ENCODE measurements at places on chromosomes 7 and 10.

DNA sequence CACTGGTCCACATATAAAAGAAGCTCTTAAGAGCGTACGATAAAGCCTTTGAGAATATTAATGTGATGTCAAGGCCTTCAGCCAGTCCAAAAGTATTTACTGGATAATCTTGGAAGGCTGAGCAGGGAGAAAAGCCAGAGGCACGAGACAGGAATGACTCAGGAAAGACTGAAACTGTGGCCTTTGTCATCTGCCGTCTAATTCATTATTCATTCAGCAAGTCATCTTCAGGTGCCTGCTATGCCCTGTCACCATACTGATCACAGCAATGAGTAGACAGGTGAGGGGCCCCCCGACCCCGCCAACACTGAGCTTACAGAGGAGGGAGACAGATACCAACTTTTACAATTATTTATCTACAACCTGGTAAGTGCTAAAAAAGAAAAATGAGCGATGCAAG lies 78.9 kb downstream of the VOPP1 start:
- no peak for DNase-seq

DNA sequence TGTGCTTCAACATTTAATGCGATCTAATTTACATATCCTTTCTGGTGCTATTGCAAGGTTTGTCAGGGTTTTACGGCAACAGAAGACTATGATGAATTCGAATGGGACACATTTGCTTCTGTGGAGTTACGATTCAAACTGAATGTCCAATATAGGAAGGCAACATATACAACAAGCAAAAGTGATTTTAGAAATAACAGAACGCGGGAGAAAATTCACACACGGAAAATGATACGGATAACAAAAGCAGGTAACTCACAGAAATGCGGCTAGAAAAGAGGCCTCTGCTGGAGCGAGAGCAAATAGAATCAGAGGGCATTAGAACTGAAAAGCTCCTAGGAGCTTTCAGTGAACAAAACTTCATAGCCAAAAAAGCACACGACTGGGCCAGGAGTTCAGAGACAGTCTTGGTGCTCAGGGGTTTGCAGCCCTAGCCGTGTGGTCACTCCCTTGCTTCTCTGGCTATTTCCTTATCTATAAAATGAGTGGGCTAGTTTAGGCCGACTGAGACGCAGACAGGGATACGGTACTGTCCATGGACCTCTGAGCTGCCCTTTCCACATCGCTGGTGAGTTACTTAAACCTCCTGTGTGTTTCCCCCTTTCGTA lies 557 bp upstream of the TAX1BP1 start:
- no peak for DNase-seq

DNA sequence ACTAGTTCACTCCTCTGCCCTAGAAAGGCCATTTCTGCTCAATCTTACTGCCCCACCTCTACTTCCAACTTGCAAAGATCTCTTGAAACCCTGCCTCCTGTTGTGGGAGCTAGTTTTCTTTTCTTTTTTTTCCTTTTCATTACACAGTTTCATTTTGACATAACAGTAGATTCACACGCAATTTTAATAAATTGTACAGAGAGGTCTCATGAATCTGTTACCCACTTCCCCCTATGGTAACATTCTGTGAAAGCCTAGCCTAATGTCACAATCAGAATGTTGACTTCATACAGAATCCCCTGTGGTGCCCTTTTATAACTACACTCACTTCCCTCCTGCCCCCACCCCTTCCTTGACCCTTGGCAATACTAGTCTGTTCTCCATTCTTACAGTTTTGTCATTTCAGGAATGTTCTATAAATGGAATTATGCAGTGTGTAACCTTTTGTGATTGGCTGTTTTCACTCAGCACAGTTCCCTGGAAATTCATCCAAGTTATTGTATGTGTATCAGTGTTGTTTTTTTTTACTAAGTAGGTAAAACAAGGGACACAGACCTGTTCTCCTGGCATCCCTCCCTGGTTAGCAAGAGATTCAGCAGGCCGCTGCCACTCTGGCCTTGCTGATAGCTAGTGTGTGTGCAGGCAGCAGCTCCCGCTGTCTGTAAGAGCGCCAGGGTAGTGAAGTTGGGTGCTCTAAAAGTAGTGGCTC lies 21.5 kb downstream of the CHST3 start:
- no peak for DNase-seq

GRCh38 chr10:63711867-63712716 lies 190.9 kb downstream of the REEP3 start:
- no peak for DNase-seq

- DNase-seq, result no peak
Measured at GRCh38 chr7:134018306-134018705, 108.8 kb upstream of the LRGUK start.

- DNase-seq, result no peak
Measured at GRCh38 chr7:48511080-48511479, 339.8 kb downstream of the ABCA13 start.

- DNase-seq, result no peak
Measured at GRCh38 chr7:22482503-22482902, 17.5 kb downstream of the STEAP1B start.

DNA sequence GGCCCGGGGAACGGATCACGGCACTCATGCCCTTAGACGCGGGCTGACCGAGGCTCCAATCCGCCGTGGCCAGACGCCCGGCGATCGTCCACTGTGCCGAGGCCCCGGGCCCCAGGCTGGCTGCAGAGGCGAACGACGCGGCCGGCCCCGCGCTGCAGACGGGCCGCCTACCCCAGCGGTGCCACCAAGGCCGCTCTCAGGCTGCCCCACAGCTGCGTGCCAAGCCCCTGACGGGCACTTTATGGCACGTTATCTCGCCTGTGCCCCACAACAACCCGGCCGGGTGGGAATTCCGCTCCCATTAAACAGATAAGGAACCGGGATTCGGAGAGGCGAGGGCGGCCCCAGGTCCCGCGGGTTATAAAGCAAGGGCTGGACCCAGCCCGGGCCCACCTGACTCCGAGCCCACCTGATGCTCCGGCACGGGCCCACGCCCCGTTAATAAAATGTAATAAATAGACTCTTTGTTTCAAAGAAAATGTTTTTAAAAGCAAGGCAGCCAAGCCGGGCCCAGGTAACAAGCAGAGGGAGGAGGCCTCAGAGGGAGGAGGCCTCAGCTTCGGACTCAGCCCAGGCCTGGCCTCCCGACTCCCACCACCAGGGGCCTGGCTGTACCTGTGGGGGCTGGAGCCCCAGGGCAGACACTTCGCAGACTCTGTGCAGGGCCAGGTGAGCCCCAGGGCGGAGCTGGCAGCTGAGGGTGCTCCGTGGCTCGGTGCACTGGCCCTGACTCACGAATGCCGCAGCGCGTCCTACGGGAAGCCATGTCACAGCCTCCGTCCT lies 79.7 kb downstream of the FOXL3 start:
- no peak for DNase-seq

DNA sequence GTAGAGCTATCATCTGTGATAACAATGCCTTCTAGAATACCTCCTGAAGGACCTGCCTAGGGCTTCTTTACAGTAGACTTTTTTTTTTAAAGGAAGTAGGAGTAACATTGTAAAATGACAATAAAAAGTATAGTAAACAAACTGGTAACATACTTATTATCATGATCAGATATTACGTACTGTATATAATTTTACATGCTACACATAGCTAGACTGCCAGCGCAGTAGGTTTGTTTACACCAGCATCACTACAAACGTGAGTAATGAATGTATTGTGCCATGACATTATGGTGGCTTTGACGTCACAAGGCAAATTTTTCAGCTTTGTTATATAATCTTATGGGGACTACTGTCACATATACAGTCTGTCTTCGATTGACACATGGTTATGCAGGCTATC lies 15.4 kb upstream of the ZRANB1 start:
- no peak for DNase-seq

DNA sequence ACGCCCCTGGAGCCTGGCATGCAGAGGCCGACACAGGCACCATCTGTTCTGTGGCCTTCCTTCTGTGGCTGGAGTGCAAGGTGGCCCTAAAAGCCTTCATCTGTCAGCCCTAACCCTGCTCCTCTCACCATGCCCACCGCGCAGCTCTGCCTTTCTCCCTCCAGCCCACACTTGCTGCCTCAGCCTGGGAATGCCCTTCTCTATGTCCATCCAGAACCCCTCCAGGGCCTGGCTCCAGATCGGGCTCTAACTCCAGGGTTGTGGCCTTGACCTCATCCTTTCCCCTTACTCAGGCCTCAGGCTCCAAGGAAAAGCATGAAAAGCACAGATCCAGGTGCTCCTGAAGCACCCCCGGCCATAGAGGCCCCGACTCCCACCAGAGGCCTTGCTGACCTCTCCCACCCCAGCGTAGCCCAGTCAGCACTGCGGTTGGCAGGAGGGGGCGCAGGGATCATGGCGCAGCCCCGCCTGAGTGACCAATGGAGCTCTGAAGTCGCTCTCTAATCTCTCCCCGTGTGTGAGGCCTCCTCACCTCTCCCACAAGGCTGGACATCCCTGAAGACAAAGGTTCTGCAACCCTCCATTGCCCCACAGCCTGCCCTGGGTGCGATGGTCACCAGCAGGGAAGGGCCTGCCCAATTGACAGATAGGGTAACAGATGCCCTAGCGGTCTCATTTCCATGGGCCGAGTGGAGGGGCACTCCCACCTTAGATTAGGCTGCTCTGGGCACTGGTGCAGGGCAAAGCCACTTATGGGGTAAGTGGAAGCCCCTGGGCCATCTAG lies 9.2 kb downstream of the ZCCHC24 start:
- no peak for DNase-seq

DNA sequence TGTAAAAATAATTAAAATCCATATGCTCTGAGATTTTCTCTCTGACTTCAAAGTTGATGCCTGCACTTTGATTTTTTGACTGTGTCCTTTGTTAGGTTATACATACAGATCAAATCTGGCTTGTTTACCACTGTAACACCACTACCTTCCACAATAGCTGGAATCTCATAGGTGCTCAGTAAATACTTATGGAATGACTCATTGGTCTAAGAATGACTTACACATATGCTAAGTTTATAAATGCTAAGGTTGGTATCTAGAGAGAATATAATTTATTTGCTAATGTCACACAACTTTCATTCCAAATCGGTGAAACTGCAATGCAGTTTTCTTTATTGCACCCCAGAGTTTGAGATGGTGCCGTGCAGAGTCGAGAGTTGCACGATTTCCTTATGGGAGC lies 578.5 kb downstream of the SH2D4B start:
- DNase-seq, result no peak

GRCh38 chr7:101166909-101167644 lies 1.7 kb upstream of the VGF start:
- DNase-seq, result no peak

- DNase-seq, result no peak
Measured at GRCh38 chr7:17832820-17833355, 107.4 kb downstream of the SNX13 start.

- no peak for DNase-seq
Measured at GRCh38 chr10:97629289-97629688, 4.0 kb downstream of the MORN4 start.

- no peak for DNase-seq
Measured at GRCh38 chr10:17059197-17059688, 70.4 kb downstream of the CUBN start.

DNA sequence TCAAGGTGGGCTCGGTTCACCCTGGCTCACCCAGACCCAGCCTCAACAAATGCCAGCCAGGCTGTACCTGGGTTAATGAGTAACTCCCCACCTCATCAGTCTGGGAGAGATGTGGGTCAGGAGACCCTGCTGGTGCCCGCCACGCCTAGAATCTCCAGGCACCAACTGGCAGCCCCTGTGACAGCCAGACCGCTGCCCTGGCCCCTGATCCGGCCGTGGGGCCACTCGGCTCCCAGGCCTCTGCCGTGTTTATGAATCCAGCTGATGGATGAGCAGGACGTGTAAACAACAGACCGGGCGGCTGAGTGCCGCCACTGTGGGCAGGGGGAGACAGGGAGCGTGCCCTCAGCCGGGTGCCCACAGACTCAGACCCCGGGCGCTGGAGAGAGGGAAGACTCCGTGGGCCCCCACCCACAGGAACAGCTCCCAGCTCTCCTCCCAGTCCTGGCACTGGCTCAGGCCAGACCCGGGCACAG lies 34.0 kb upstream of the PDGFA start:
- no peak for DNase-seq

GRCh38 chr10:18650404-18650997 lies 886 bp downstream of the NSUN6 start:
- no peak for DNase-seq

- no peak for DNase-seq
Measured at GRCh38 chr7:104272767-104273384, 55.5 kb upstream of the LHFPL3 start.

- no peak for DNase-seq
Measured at GRCh38 chr10:2262333-2262732, 525.0 kb upstream of the ADARB2 start.

GRCh38 chr10:11810313-11810766 lies 12.8 kb upstream of the PROSER2 start:
- DNase-seq, result no peak

DNA sequence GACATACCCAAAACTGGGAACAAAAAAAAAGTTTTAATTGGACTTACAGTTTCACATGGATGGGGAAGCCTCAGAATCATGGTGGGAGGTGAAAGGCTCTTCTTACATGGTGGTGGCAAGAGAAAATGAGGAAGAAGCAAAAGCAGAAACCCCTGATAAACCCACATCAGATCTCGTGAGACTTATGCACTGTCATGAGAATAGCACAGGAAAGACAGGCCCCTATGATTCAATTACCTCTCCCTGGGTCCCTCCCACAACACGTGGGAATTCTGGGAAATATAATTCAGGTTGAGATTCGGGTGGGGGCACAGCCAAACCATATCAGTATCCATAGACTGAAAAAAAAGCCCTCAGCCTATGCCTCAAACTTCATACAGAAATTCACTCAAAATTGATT lies 647.2 kb downstream of the GRID1 start:
- DNase-seq, result no peak

GRCh38 chr10:132645630-132646442 lies 108.2 kb downstream of the INPP5A start:
- DNase-seq, result no peak

DNA sequence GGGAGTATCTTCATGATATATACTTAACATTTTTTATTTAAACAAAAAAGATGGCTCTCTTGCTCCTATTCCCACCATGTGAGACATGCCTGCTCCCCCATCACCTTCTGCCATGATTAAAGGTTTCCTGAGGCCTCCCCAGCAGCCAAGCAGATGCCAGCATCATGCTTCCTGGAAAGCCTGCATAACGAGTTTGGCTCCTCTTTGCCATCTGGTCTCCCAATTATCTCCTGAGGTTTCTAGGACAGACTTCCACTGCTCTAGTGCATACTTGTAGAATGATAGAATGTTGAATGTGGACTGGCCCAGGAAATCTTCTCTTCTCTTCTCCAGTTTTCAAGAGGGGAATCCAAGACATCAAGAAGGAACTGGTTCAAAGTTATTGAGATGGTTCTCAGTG lies 45.9 kb upstream of the ELAPOR2 start:
- no peak for DNase-seq

- DNase-seq, result no peak
Measured at GRCh38 chr10:121833387-121833786, 94.4 kb downstream of the ATE1 start.

GRCh38 chr7:91396-92175 lies 100.8 kb upstream of the FAM20C start:
- DNase-seq, result no peak

- DNase-seq, result no peak
Measured at GRCh38 chr10:128885573-128886555, 581.2 kb upstream of the MGMT start.

GRCh38 chr10:68090586-68090985 lies 15.5 kb upstream of the HERC4 start:
- DNase-seq, result no peak

GRCh38 chr7:138167222-138167621 lies 91.0 kb downstream of the AKR1D1 start:
- no peak for DNase-seq
